ENCODE measurements at places on chromosomes 1 and 21. TPM values are rescaled to one million over a fixed set of nuclear protein-coding genes. Genes with fewer than 3 reads are reported as not detected.

- no peak for DNase-seq
Measured at GRCh38 chr1:8294170-8294697, 23.7 kb upstream of the SLC45A1 start.

GRCh38 chr1:204251926-204252689 is 38.3 kb upstream of the GOLT1A start:
- DNase-seq, result no peak

GRCh38 chr1:222918801-222919477 is 104.1 kb downstream of the DISP1 start:
- no peak for DNase-seq

GRCh38 chr1:87588495-87588894 is 259.8 kb downstream of the LMO4 start:
- no peak for DNase-seq

GRCh38 chr1:94329276-94329675 is 88.9 kb upstream of the ABCD3 start:
- DNase-seq, result no peak

DNA sequence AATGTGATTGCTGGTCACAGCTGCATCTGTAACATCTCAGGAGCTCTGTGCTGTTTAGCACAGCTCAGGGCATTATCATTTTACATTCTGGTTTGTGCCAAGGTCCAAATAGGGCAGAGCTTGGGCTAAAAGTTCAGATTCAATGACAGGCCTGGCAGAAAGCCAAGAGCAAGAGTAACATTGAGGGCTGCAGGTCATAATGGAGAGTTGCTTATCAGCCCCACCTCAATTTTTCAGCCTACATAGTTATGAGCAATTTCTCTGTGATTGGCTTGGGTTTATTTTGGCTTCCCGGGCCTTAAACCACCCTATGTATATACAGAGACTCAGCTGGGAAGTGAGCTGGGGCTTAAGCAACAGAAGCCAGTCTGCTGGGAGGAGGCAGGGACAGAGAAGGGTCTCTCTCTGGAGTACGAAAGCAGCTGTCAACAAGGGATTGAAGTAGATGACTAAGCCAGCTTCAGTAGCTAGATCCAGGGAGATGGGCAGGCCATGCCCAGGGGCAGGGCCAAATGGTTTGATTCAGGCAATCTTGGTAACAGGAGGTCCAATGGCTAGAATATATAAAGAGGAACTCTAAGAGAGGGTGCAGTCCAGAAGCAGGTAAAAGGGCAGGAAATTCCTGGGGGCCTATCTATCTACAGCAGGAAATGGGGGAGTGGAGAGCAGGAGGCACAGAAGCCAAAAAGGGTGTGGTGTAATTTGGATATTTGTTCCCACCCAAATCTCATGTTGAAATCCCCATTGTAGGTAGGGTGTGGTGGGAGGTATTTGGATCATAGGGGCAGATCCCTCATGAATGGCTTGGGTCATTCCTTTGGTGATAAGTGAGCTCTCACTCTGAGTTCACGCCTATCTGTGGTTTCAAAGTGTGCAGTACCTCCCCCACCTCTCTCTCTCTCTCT is 49.0 kb downstream of the BRINP2 start:
- no peak for DNase-seq

DNA sequence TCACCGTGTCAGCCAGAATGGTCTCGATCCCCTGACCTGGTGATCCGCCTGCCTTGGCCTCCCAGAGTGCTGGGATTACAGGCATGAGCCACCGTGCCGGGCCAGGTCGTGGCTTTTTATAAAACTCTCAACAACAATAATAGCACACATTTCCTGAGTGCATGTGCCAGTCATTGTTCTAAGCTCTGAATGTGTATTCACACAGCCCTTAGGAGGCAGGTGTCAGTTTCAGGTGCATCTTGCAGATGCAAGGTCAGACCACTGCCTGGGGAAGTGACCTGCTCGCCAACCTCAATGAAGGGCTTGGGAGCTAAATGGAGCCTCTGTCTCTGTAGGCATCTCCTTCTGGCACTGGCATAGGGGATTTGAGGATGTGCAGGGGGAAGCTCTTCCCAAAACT is 1.6 kb upstream of the LEFTY2 start:
- no peak for DNase-seq

- DNase-seq, result no peak
Measured at GRCh38 chr1:31583082-31583994, 7.0 kb downstream of the TINAGL1 start.

DNA sequence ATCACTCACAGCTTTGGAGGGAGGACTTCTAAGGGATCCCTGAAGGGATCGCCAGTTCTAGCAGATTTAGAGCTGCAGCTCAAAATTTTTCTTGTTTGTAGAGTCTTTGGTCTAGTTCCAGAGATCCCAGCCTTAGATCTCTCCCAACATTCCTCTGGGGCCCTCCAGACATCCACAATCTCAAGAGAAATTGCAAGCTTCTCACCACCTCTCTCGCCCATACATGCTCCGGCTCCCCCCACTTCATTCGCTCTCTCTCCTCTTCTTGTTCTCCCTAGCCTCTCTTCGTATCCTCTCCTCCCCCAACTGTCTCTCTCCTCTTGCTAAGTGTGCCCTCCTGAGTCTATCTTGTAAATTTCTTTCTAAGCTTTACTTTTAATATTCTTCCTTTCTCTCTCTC is 15.1 kb upstream of the TUT4 start:
- DNase-seq, result no peak

DNA sequence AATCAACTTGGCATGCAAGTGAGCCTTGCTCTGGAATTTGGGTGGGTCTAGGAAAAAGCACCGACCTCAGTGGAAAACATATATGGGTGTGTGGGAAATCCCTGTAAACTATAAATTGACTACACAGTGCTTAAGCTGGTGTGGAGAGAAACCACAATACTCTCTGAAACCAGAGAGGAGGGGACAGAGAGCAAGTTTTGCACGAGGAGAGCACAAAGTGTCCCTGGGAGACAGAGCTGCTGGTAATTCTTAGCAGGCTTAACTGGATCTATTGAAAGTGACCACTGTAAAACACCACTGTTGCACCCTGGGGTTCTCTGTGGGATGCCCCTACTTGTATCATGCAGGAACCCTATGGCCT is 12.8 kb downstream of the KCNJ15 start:
- DNase-seq, result no peak

- DNase-seq, result peak; percentile 36
Measured at GRCh38 chr21:46035809-46036695, 54.5 kb downstream of the COL6A1 start.

DNA sequence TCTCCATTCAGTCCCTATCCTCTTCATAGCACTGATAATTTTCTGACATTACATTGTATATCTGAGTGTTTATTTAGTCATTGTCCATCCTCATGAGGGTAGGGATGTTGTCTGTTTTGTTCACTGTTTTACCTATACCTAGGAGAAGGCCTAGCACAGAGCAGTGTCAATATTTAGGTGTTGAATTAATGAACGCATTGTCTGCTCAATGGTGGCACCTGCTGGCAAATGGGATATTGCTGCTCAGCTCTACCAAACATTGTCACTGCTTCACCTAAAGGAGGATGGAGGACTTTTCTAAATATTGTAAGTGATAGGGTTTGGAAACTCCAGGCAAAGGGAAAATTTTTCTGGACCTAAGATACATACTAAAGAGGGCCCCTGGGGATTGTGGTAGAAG is 243.9 kb downstream of the RRAGC start:
- no peak for DNase-seq

DNA sequence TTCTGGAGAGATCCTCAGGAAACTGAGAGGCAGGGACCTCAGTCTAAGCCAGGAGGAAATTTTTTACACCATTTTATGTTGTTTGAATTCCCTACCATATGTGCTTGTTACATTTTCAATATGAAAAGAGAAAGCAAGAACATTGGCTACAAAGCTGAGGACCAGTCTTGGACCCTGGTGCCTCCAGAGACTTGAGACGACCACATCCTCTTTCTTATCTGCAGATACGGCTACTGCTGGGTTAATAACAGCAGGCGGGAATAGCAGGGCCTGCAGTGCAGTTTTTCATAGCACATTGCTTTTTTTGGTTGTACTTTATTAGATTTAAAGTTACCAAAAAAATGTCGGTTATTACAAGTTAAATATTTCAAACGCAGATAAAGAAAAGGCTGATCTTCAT is 3.9 kb downstream of the KDM4A start:
- no peak for DNase-seq

- DNase-seq, result no peak
Measured at GRCh38 chr1:109441069-109441468, 14.8 kb upstream of the PSMA5 start.

GRCh38 chr1:198845271-198845670 is 206.4 kb downstream of the PTPRC start:
- peak; percentile 26 for DNase-seq

- peak; percentile 81 for DNase-seq
Measured at GRCh38 chr1:209434066-209434465, 149.4 kb upstream of the CAMK1G start.

DNA sequence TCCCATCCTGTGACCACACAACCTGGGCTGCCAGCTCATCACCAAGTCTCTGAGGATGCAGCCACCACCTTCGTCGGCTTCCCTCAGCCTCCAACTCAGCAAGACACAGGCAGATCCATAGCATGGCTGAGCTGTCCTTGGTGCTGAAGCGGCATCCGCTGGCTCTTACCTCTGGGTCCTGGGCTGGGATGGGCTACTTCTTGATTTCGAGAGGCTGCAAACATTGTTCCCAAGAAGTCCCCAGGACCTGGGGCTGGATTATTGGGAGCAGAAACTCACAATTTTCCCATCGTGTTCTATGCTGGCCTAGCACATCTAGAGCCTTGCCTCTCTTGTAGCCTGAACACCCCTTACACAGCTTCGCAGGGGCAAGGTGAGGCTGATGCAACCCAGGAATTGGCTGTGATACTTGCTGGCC is 24.9 kb upstream of the C1QA start:
- DNase-seq, result no peak

CASZ1 gene
- total RNA-seq, result 1.7 TPM

CATSPERE gene
- 1.5 TPM for total RNA-seq

ZNF648 gene
- total RNA-seq, result 0.82 TPM

LCE3D gene
- not detected for total RNA-seq

AUNIP gene
- 1.9 TPM for total RNA-seq

PLA2G4A gene
- 3.3 TPM for total RNA-seq

GPATCH4 gene
- 10.1 TPM for total RNA-seq

MATN1 gene
- 0.36 TPM for total RNA-seq

TCHH gene
- total RNA-seq, result 0.27 TPM

ATP1A4 gene
- total RNA-seq, result 0.64 TPM

SLC2A1 gene
- 50.2 TPM for total RNA-seq

SLC1A7 gene
- total RNA-seq, result not detected

Data from cerebellum (tissue), 4 donors.